ENCODE measurements at places on chromosomes 11 and 22.

DNA sequence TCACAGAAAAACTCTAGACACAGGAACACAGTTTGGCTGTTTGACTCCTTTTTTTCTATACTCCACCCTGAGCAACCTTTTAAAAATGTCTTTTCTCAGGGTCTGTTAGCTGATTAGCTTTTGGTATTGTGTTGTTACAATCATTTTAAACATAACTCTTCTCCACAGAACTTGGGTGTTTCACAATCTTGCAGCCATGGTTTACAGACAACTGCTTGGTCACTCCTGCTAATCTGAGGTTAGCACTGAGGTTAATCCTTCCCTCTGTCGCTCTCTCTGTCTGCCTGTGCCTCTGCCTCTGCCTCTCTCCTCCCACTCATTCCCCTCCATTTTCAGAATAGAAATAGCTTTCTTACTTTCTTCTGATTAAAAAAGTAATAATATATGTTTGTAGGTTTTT is 62.4 kb upstream of the ZBED5 start:
- no peak for DNase-seq

- no peak for DNase-seq
Measured at GRCh38 chr11:107372439-107372838, 85.2 kb downstream of the CWF19L2 start.

GRCh38 chr11:130908061-130908460 is 8.2 kb downstream of the SNX19 start:
- DNase-seq = no peak

DNA sequence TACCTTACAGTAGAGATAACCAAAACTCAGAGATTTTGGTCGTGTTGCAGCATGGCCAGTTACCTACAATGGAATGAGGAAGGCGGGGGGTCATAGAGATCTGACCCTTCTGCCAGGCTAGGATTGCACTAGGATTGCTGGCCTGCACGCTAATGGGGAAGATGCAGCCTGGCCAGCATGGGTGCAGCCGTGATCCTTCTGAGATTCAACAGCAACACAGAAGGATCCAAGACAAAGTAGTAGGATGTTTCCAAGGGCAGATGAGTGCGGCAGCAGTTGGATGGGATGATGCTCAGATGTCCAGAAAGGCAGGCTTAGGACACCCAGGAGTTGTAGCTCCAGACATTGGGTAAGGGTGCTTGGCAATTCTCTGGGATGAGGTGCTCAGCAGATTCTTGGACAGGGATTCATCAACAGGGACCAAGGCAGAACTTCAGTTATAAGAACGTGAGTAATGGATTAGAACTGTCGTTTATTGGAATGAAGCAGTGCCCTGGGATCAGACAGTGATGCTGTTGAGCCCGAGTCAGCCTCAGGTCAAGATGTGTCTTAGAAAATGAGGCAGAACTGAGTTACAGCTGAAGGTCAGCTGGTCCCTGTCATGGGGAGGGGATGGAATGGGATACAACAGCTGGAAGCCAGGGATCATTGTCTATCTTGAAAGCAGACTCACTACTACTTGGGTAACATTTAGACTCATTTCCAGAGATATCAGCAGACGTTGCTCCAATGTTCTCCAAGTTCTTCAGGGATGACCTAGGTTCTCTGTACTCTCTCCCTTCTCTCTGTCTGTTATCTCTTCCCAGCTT is 71.0 kb downstream of the PARVA start:
- no peak for DNase-seq

- DNase-seq = no peak
Measured at GRCh38 chr11:106446955-106447354, 369.5 kb downstream of the AASDHPPT start.

DNA sequence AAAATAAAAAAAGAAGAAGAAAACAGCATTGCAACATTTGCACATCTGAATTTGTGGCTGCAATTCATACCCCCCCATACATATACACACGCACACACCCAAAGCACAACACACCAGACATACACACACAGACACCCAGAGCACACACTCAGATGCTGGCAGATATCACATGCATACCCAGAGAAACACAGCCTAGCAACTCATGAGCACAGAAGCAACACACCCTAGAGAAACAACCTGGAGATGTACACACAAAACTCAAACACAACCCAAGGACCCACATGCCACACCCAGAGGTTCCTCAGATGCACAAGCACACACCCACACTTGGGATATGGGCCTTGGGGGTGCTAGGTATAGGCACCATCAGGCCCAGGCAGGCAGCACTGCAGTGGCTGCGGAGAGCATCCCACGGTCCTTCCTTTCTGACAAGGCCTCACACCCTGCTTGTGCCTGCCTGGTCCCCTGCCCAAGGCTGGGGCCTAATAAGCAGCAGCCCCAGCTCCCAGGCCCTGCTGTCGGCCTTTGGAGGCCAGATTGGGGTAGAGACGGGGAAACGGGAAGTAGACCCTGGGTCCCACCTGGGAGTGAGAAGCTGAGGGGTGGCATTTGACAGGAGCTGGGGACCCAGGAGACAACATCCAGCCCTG is 3.1 kb downstream of the CST6 start:
- DNase-seq = no peak

GRCh38 chr22:29309332-29310064 is 3.0 kb downstream of the GAS2L1 start:
- no peak for DNase-seq

DNA sequence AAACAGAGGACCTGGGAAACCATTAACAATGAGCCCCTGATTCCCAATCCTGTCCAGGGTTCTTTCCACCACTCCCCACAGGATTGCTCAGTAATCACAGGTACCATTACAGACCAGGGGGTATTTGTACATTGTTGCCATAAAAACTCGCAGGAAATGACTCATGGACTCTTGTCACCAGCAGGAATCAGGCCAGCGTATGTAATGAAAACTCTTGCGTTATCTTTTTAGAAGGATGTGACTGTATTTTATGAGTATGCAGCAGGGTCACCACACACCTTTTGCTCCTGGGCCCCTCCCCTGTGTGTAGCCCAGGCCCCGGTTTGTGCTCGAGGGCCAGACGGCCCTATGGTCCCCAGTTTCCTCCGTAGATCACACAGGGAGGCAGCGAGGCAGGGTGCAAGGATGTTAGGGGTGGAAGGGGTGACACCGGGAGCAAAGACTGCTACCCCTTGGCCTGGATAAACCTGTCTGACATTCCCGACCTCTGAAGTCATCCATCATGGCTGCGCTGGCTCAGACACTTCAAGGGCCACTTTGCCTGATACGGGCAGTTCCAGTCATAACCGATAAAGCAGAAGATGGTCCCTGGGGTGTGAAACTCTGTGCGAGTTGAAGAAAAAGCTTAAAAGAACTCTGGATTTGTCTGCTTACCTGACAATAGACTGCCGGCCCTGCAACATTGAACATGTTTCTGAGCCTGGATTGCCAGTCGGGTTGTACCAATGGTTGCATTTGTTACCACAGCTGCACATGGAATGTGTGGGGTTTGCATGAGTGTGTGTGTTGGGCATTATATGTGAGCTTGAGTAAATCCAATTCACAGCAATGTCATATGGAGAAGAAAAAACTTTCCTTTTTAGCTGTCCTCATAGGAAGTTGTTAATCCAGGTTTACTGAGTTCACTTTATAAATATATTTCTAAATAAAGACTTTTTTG is 56.9 kb downstream of the MICAL2 start:
- no peak for DNase-seq

- no peak for DNase-seq
Measured at GRCh38 chr11:67266449-67267187, at the start of gene GRK2. Gene GRK2, plus strand, starts transcription at chr11:67266473. Its CDS starts 227 bp downstream, at chr11:67266700.

DNA sequence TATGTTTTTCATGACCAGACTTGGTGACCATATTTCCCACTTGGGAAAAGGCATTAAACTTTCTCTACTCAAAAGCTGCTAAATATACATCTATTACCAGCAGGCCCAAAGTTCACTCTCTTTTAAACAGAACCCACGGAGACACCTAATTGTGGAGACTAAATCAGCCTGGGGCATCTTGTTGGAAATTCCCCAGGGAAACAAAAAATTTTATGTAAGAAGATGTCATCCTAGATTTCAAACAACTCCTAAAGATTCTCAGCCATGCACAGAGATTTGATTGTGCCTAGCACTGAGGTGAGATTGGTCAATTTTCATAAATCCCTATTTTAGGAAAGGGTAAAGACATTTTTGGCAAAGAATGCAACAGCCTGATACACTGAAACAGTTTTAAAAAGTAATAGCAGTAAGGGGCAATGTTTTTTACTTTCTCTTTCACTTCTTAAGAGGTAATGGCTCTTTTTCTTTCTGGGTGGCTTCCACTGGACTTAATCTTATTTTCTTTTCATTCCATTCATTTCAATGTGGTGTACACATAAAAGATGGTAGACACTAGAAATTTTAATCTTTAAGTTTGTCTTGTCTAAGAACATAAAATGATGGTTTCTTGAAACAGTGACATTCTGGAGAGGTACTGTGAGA is 9.6 kb downstream of the OR52N2 start:
- no peak for DNase-seq

GRCh38 chr11:201966-202365 is 5.2 kb downstream of the BET1L start:
- DNase-seq = no peak

- DNase-seq = no peak
Measured at GRCh38 chr11:9386086-9386485, 1.6 kb downstream of the IPO7 start.

GRCh38 chr22:45422237-45422983 is 8.9 kb downstream of the RIBC2 start:
- no peak for DNase-seq

GRCh38 chr11:61686469-61686868 is 6.3 kb downstream of the DAGLA start:
- DNase-seq = no peak

DNA sequence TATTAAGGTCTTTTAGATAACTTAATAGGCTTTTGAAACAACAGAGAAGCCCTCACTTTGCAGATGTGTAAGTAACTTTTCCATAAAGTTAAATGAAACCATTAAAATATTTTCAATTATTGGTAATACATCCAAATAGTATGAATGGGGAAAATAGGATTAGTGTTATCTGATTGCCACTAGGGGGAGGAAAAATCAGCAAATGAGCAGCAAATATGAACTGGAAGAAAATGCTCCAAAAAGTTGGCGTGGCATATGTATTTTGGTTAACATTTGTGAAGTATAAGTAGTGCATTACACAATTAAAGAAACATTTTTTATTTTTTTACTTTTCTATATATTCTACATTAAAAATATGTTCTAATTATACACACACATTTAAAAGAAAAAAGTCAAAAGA is 259.8 kb upstream of the ANO5 start:
- no peak for DNase-seq

GRCh38 chr11:133985981-133986944 is 29.5 kb upstream of the IGSF9B start:
- DNase-seq = no peak

GRCh38 chr11:130612291-130612851 is 163.9 kb downstream of the ADAMTS15 start:
- DNase-seq = no peak

- DNase-seq = no peak
Measured at GRCh38 chr11:22340701-22341587, 2.8 kb downstream of the SLC17A6 start.

DNA sequence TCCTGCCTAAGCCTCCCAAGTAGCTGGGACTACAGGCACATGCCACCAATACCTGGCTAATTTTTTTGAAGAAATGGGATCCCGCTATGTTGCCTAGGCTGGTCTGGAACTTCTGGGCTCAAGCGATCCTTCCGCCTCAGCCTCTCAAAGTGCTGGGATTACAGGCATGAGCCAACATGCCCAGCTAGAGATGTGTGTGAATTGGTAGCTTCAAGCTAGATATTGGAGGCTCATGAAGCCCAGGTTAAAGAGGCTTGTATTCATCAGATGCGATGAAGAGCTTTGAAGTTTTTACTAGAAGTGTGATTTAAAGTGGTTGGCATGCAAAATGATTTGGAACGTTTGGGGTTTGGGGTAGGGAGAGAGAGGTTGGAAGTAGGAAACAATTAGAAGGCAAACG is 19.6 kb downstream of the NF2 start:
- no peak for DNase-seq

DNA sequence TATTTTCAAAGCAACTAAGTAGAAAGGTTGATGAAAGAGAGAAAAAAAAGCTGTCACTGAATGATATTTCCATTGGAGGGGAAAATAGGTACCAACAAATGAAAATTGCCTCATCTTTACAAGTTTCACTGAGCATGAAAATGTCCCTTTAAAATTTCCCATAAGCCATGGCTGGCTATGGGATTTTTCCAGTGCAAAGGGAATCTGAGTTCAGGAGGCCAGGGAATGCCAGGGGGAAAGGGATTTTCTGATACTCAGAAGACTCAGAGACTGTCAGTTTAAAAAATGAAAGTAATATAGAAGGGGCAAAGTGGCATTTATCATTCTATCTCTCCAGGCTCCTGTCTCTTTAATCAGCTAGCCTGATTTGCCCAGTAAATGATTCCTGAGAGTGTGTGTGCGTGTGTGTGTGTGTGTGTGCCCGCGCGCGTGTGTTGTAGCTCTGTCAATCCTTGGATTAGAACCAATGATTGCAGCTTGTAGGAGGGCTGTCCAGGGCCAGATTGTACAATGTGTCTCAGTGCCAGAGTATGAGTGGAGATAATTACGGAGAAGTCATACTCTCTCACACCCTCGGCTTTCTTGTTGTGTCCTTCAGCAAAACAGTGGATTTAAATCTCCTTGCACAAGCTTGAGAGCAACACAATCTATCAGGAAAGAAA is at the start of gene NTM:
NTM (plus strand) TSS at position 526 of the 662 bp plus-strand sequence.
- no peak for DNase-seq

- no peak for DNase-seq
Measured at GRCh38 chr11:108895579-108896480, 231.0 kb downstream of the DDX10 start.

- DNase-seq = no peak
Measured at GRCh38 chr22:42648368-42649245, 585 bp downstream of the CYB5R3 start.

- no peak for DNase-seq
Measured at GRCh38 chr11:118791961-118792569, 1.1 kb upstream of the DDX6 start.

- DNase-seq = no peak
Measured at GRCh38 chr22:38900677-38901076, 28.7 kb upstream of the CBX6 start.

DNA sequence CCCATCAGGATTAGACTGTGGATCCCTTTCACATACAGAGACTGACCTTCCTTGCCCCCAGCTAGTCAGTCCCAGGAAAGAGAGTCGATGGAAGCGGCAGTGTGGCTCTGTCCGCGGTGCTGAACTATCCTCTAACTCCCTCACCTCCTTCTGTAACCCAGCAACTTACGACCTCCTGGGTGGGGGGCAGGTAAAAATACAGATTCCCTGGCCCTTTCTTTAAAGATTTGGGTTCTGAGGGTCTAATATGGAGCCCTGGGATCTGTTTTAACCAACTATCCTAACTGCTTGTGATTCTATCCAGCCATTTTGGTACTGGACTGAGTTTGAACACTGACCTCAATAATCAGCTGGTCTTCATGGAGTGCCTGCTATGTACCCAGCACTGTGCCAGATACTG is 23.2 kb downstream of the MFNG start:
- no peak for DNase-seq

DNA sequence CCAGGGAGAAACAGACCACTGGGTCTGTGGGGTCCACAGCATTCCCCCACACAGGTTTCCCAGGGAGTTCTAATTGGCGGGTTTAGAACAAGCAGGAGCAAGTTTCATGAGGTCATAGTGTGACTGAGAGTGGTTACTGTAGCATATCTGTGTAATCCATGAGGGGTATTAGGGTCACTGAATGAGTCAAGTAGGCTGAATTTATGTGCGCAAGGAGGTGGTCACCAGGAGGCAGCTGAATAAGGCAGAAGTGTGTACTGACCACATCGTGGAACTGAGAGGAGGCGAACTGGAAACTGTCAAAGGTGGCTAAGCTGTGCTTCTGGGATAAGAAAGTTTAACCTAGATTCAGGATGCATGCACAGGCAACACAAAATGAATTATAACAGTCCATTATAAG is 876.0 kb downstream of the METTL15 start:
- DNase-seq = no peak

Measured in memory B cell (primary cell).